ENCODE measurements at places on chromosomes 7 and 10.

GRCh38 chr10:116779076-116779687 lies 36.8 kb upstream of the HSPA12A start:
- no peak for DNase-seq

DNA sequence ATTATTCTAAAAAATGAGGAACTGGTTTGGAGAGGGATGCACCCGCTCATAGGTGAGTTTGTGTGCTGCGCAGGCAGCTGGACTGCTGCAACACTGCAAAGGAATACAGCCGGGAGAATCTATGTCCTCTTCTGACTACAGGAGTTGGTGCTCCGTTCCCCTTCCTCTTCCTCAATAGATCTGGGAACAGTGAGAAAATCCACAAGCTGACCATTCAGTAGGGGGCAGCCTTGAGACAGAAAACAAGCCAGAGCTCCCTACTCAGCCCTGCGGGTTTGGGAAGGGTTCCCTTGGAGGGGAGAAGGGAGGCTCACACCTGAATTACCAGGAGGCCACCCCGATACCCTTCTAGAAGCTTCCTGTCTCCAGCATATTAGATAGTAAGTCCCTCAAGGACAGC lies 87.3 kb upstream of the FOXI2 start:
- DNase-seq = no peak

GRCh38 chr7:3778345-3778744 lies 477.3 kb downstream of the SDK1 start:
- no peak for DNase-seq

DNA sequence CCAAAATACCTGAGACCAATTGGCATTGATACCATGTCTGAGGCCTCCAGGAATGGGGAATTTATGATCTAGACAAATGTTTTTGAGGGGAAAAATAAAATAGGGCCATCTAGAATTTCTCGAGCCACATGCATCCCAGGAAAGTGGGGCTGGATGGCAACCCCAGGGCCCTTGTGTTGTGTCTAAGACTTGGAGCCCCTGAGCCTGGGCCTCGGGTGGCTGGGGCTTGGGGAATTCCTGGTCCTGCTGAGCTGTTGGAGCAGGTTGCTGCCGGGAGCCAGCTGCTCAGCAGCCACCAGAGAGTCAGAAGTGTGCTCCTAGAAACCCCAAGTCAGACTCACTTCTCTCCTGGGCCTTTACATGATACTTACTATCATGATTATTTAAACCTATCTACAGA lies 172.9 kb downstream of the WDR37 start:
- DNase-seq = no peak

DNA sequence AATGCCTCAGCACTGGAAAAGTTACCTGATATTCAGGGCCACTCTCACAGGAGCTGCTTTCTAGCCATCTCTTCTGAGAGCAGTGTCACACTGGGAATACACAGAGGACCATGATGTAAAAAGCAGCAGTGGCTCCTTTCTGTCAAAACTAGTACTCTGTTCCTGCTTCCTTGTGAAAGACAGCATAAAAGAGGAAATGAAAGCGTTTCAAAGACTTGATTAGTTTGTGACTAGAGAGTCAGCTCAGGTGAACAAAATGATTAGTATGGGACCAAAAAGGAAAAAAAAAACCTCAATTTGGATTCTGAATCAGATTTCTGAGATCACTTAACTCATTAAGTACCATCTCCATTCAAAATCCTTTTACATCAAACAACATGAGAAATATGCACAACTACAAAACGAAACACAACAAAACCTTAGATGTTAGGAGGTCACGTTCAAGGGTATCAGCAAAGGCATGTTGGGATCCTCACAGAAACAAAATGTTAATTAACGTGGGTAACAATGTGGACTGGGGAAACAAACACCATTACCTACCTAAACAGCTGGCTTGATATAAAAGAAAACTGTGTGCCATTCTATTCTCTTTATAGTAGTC lies 103.7 kb downstream of the MACC1 start:
- DNase-seq = no peak

DNA sequence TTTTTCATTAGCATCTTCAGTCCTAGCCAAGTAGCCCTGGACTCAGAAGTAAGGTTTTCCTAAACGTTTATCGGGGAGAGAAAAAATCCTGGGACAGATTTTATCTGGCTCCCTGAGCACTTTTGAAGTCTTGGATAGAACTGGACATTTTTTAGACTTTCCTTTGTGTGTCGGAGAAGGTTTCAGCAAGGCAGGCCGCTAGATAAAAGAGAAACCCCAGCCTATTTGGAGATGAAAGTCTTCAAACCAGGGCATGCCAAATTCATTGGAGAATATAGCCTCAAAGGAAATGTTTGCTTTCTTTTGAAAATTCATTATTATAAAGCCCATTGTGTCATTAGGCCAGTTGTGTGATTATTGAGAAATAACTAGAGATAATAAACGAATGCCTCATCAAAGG lies 228.1 kb downstream of the BAMBI start:
- no peak for DNase-seq

- no peak for DNase-seq
These were observed 23.1 kb downstream of the CNPY1 start for GRCh38 chr7:155523168-155523675.

GRCh38 chr7:28407651-28408050 lies 4.7 kb upstream of the CREB5 start:
- DNase-seq = no peak

DNA sequence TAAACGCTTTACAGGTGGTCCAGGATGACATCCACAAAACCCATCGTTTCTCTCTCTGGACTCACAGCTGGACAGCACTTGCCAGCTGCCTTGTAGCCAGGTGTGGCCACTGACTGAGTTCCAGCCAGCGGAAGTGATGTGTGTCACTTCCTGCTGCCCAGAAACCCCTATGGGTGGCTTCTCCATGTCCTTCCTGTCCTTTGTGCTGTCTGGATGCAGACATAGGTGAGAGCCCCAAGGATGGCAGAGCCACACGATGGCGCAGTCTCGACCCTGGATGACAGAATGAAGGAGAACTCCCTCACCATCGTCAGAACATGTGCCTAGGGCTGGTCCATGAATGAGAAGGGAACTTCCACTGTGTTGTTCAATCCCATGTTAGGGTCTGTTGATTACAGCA lies 22.1 kb downstream of the NMT2 start:
- DNase-seq = peak; percentile 41

- no peak for DNase-seq
These were observed 23.8 kb downstream of the DHX32 start for GRCh38 chr10:125857185-125857760.

DNA sequence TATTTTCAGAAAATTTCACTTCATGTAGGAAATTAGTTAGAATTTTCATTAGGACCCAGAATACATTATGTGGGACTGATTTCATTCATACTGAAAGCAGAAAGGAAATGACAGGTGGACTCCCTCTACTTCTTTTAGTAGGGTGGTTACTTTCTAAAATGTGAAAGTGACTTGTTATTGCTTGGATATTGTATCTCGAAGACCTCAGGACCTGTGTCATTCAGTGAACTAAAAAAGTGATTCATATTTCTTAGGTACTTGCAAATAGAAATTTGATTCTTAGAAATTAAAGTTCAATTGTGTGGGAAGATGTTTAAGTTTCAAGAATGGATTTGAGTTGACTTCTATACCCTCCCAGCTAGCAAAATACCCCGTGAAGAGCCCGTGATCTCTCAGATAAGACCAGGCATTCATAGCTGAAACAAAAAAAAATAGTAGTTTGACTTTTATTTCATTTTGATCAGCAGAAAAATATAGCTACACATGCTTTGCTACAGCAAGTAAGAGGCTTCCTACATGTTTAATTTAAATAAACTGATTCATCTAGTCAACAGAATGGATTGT lies 1037.1 kb downstream of the GATA3 start:
- no peak for DNase-seq

DNA sequence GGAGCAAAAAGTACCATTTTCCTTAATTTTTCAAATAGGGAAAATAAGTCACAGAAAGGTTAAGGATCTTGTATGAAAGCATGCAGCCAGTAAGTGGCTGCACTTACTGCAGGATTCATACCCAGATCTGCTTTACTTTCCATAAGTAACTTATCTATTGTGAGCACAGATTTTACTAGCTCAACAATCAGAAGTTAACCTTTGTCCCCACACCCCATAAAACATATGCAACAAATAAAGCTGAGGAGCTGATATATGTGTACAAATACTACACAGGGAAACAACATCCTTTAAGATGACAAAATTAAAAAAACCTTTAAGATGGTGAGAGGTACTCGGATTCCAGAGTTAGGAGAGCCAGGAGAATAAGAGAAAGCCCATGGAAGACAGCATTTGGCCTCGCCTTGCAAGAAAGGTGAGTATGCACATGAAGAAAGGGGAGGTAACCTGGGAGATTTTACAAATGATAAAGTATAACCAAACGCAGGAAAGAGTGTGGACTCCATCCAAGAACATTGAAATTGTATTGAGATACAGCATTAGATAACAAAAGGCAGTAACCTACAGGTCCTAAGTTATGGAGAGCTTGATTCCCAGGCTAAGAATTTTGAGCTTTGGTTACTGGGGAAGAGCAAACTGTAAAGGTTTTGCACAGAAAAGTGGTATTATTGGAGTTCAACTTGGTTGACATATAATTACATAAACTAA lies 87.1 kb downstream of the ITGB8 start:
- no peak for DNase-seq

- DNase-seq = peak; percentile 84
These were observed 194.8 kb upstream of the KMT2E start for GRCh38 chr7:104818961-104819880.

- peak; percentile 79 for DNase-seq
These were observed 285.9 kb upstream of the SMIM30 start for GRCh38 chr7:113404245-113404644.

- peak; percentile 87 for DNase-seq
These were observed 1180.3 kb downstream of the TYW1 start for GRCh38 chr7:68176974-68177373.

DNA sequence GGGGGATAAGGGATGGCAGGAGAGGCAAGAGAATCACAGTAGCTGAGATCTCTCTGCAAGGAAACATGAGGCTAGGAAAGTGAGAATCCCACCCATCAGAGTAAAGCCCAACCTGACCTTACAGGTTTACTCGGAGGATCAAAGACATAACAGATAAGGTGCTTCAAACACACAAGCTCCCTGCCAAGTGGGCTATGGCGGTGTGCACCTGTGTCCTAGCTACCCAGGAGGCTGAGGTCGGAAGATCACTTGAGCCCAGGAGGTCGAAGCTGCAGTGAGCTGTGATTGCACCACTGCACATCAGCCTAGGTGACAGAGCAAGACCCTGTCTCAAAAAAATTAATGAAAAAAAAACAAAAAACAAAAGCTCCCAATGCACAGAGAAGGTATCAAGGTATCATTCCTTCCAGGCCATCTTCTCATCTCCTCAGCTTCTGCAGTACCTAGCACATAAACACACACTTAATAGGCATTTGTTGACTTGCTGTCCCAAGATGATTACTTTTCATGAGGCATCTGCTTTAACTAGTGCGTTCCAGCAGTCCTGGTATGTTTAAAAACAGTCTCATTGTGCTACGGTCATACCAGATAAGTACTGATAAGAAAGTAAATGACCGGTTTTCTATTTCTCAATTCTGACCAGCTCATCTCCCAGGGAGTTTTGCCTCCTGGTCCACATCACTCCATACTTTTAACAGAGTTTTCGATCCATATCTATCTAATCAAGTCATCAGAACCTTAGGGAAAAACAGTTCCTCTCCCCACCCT lies 13.3 kb downstream of the GNA12 start:
- no peak for DNase-seq

DNA sequence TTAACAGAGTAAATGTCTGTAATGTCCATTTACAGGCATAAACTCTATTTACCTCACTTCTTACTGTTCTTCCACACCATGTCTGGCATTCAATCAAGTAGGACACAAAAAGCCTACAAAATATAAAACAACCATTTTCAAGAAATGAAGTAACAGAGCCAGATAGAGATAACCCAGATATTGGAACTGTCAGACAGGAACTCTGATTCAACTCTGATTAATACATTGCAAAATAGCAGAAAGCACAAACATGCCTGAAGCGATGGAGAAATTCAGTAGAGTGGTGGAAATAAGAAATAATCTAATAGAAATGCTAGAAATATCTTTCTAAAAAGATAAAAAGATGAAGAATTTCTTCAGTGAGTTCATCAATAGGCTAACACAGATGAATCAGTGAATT lies 964.4 kb downstream of the PCDH15 start:
- no peak for DNase-seq

- peak; percentile 43 for DNase-seq
These were observed 7.3 kb downstream of the FGFBP3 start for GRCh38 chr10:91901784-91902677.

DNA sequence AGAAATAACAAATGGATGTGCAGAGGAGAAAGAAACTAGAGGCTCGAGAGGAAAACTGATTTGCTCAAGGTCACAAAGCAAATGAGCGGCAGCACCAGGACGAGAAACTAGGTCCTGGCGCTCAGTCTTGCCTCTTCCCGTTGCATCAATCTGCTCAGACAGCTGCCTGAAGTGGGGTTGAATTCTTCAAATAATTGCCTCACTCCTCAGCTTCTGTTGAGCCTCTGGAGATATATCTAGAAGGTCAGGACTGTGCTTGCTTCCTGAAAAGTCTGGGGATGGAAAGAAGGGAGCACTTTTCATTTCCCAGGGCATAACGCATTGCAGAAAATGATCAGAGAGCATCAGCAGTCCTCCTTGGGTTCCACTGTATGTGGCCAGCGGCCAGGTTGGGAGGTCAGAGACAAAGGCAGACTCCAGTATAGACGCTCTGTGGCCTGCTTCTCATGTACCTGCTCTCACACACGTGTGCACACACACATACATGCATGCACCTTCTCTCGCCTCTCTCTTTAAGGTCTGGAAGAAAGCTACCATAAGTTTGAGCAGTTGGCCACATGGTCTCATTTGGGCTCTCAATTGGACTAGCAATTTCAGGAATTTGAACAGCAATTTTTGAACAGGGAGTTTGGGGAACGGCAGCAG lies 83.7 kb upstream of the DUSP5 start:
- no peak for DNase-seq

DNA sequence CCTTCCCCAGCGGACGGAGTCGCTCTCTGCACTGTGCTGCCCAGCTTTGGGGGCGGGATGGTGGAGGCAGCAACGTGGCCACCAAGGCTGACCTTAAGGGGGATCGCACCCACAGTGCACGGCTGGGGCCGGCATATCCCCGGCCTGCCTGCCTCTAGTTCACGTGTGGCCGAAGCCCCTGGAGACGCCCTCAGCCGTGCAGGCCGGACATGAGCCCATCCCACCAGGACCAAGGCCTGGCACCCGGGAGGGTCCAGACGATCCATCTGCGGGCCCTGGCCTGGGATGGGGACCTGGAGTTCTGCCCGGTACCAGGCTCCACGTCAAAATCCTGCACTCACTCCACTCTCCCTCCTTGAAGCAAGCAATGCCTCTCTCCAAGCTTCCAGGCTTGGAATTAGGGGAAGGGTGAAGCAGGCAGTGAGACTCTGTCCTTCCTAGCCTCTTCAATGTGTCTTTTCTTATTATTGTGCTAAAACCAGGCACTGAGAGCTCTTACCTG lies 520.8 kb downstream of the REEP3 start:
- DNase-seq = no peak

DNA sequence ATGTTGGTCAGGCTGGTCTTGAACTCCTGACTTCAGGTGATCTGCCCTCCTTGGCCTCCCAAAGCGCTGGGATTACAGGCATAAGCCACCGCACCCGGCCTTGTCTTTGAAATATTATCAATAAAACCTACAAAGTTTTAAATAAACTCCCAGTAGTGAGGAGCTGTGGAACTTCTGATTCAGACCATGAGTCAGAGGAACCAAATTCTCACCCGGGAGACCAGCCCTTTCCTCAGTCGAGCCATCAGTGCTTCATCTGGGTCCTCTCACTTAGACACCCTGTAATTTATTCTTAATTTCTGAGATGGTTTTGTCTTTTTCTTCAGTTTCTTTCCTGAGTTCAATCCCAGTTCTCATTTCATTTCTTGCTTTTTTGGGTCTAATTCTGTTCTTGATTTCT lies 68.6 kb downstream of the DYNC2I1 start:
- DNase-seq = no peak
